ENCODE measurements at places on chromosomes 6 and 20.
A peak's percentile ranks its signal among the peaks of the same experiment; 100 is the strongest.

GRCh38 chr6:25042984-25043725, 107.4 kb upstream of the RIPOR2 start:
- no peak for DNase-seq

- no peak for DNase-seq
Observed at GRCh38 chr6:111267764-111268333, 180.5 kb downstream of the SLC16A10 start.

DNA sequence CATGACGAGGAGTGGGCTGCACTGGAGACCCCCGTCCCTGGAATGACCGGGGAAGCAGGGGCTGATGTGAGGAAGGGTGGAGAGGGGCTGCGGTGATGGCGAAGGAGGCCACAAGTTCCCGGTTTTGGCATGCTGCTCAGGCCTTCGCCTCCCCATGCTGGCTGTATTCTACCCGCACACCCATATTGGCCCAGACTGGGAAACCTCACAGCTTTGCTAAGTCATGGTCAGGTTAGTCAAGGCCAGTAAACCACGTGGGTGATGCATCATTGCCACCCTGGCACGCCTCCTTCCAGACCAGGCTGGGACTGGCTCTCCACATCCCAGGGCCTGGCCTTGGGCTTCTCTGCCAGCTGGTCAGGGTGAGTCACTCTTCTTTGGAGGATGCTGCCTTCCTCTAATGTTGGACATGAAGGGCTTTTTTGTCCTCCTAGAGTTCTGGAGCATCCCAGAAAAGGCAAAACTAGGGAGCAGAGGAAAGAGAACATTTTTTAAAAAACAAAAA, 53.8 kb downstream of the PCNA start:
- peak; percentile 92 for DNase-seq

GRCh38 chr20:37935435-37935834, 32.5 kb downstream of the VSTM2L start:
- no peak for DNase-seq

GRCh38 chr6:1479095-1479494, 89.7 kb downstream of the FOXF2 start:
- DNase-seq = peak; percentile 78

GRCh38 chr6:118444796-118445195, 103.3 kb upstream of the PLN start:
- no peak for DNase-seq

GRCh38 chr20:23517719-23518118, 26.8 kb downstream of the CST8 start:
- no peak for DNase-seq

DNA sequence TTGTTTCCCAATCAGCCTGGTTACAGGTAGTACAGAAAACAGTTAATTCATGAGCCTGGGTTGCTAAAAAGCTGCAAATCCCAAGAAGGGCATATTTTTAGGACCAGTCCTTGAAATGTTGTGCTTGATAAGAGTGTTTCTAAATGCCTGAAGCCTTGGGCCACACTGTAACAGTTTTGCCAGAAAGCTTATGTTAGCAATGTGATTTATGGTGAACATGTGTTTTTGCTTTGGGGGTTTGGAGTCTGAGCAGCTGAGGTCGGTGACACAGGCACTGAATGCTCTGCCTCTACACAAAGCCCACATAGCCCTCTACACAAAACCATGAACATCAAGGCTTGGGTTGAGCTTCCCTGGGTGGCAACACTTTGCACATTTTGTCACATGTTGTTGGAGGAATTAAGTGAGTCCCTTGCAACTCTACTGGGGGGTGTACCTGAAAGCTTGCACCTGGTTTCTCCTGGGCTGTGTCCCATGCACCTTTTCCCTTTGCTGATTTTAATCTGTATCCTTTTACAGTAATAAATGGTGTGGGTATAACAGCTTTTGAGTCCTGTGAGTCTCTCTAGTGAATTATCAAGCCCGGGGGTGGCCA, 22.2 kb downstream of the AHI1 start:
- peak; percentile 60 for DNase-seq

DNA sequence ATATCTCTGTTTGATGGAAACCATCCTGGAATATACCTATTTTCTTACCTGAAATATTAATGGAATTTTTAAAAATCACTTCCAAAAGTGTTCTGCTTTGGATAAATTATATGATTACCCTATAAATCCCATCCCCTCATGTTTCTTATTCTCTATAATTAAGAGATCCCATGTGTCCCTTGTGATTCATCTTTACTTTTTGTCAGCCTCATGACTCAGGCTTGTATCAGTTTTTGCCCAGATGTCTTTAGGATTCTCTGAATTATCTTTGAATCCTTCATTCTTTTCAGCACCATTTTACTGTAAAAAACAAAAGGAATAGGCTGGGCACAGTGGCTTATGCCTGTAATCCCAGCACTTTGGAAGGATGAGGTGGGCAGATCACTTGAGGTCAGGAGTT, 804.5 kb upstream of the CITED2 start:
- DNase-seq = peak; percentile 63

GRCh38 chr6:131053546-131054240, 9.4 kb downstream of the EPB41L2 start:
- no peak for DNase-seq

GRCh38 chr6:29887819-29888776, 54.2 kb upstream of the HLA-A start:
- peak; percentile 61 for DNase-seq

GRCh38 chr6:70080443-70081070, 214.2 kb downstream of the COL19A1 start:
- DNase-seq = no peak

DNA sequence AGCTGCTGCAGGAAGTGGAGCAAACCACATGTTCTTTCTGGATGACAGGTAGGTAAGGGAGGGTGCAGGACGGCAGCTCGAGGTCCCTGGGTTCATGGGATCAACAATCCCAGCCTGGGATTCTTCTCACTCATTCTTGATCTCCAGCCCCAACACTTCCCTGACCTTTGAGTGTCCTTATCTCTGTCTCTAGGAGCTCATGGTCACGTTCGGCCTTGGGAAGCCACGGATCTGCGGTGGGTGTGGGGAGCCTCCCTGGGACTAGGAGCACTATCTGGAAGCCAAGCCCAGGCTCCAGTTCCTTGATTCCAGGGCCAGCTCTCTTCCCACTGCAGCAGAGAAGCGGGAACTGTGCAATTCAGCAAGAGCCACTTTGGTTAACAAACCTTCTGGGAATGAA, 27.5 kb downstream of the BNIP5 start:
- no peak for DNase-seq

- no peak for DNase-seq
Observed at GRCh38 chr6:149567945-149568585, 1.9 kb downstream of the GINM1 start.

DNA sequence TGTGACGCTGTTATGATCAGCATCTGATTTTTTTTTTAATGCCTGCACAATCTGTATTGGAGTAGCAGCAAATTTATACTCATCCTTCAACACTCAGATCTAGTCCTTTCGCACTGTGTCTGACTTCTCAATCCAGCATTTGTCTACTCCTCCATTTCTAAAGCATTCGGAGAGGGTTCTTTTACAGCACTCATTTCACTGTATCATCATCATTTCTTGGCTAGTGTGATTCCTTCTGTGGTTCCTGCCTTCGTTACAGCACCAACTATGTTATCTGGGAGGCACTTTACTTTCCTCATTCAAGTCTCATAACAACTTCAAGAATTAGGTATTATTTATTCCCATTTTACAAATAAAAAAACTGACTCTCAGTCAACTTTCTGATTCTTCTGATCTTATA, 18.0 kb downstream of the NUDT3 start:
- DNase-seq = no peak

DNA sequence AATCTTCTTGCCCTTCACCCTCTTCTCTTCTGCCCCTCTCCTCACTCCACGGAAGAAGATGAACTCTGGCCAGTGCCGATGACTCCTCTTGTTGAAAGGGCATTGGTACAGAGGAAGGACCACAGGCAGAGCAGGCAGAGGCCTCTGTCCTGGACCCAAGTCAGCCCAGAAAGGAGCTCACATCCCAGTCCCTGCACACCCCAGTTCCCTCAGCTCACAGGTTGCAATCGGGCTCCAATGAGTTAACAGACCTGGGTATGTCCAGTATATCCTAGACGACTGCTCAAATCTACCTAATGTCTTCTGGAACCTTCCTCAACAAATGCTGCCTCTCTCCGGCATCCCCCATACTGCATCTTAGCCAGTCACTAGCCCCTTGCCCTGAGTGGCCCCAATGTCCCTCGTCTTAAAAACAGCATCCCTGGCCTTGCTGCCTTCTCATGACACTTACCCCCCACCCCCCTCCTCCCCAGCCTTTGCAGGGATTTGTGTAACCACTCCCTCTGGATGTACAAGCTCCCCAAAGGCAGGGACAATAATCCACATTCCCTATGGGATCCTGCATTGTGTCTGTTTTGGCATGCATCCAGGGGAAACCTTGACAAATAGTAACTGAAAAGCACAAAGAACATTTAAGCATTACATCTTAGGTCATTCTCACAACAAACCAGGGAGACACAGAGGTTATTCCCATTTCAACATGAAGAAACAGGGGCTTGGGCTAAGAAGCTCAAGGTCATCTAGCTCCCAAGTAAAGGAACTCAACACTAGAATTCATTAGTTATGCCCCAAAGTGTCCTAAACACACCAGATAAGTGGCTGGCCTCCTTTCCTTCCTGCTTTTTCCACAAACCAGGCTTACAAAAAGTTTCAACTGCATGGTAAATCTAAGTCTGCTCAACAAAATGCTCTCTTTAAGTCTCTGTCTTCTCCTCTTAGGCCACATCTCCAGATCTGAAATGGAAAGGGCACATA, 45.1 kb downstream of the TRERF1 start:
- DNase-seq = no peak

- DNase-seq = no peak
Observed at GRCh38 chr20:61760731-61761130, 304.9 kb downstream of the TAF4 start.

Measured in GM03348 (cell line).